ENCODE measurements at places on chromosomes 13 and 19.

- DNase-seq: no peak
These were observed 17.4 kb downstream of the KLK2 start for GRCh38 chr19:50890422-50891252.

DNA sequence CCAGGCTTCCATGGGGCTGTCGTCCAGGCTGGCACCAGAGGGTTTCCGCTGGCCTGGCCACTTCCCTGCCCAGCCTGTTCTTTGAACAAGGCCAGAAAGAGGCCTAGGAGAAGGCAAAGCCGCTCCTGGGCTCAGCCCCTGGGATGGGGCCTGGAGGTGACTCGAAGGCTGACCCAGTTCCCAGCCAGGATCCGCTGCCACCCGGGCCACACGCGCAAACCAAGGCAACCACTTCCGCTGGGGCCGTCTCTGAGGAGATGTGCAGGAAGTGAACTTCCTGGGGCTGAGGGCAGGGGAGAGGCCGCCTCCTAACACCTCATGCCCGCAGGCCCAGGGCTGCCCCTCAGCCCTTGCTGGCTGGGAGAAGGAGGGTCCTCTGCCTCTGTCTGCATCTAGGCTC, 15.2 kb downstream of the PLEKHF1 start:
- DNase-seq: no peak

GRCh38 chr13:113491418-113491883, 940 bp upstream of the DCUN1D2 start:
- DNase-seq: peak; percentile 69

GRCh38 chr13:97496511-97496910, 62.5 kb downstream of the RAP2A start:
- peak; percentile 19 for DNase-seq

- no peak for DNase-seq
These were observed 42.2 kb upstream of the KCTD4 start for GRCh38 chr13:45243077-45243476.

GRCh38 chr13:43567608-43568007, 219.2 kb downstream of the ENOX1 start:
- DNase-seq: no peak

DNA sequence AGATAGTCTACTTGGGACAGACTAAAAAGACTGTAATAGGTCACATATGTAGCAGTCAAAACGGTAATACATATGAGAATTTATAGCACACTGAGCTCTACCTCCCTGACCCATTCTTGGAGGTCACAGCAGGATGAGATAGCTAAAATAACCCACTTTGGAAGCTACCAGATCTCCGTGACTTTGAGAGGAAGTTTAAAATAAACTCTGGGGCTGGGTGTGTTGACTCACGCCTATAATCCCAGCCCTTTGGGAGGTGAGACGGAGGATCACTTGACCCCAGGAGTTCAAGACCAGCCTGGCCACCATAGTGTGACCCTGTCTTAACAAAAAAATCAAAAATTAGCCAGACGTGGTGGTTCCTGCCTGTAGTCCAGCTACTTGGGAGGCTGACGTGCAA, 45.3 kb downstream of the DHRS12 start:
- DNase-seq: no peak
